COLO829 (cell line): ENCODE measurements at places on chromosomes 12 and 14.

DNA sequence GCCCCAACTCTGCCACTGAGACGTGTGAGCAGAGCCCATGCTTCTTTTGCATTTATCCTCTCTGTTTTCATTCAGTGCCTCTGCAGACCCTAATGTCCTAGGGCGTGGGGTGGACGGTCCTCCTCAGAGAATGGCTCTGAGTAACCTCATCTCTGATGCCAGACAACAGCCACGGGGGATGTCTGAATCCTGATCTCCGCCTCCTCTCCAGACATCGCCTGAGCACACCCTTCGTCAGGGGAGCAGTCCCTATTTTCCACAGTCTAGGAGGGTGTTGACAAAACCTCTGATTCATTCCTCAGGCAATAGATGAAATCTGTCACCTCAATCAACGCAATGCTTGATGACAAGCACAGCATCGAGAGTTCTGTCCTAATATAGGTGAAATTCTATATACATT is 109.2 kb upstream of the DYRK2 start:
- DNase-seq: no peak

GRCh38 chr12:111569363-111570083 is 29.6 kb downstream of the ATXN2 start:
- DNase-seq: no peak

DNA sequence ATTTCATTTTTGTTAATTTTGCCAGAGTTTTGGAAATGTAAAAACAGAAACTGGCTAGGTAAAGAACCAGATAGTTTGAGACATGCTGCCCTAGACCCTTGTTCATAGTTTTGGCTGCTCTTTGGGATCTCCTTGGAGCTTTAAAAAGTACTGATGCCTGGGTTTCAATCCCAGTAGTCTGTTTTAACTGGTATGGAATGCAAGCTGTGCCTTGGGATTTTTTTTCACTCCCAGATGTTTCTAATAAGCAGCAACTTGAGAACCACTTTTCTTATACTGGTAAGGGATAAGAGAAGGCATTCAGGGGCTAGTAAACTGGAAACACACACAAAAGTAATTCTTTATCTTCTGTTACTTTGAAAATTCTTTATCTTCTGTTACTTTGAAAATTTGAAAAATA is 18.8 kb downstream of the SLC35F4 start:
- DNase-seq: no peak

- DNase-seq: no peak
These were observed 84.3 kb upstream of the DIO3 start for GRCh38 chr14:101476916-101477553.

- no peak for DNase-seq
These were observed 20.6 kb downstream of the LTBP2 start for GRCh38 chr14:74591394-74591793.

- no peak for DNase-seq
These were observed 19.6 kb downstream of the NOXRED1 start for GRCh38 chr14:77403768-77404167.
